ENCODE measurements at places on chromosomes 3 and 15.

DNA sequence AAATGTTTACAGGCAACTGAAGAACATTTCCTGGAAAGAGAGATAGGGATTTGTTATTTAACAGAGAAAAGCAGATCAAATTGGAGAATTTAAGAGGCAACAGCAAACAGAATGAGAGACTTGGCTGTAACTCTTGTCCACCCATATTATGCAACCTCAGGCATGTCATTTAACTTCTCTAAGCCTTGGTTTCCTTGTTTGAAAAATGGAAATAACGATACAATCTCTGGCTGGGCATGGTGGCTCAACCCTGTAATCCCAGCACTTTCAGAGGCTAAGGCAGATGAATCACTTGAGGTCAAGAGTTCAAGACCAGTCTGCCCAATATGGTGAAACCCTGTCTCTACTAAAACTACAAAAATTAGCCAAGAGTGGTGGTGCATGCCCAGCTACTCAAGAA, 23.7 kb downstream of the ARRDC4 start:
- DNase-seq = no peak

- no peak for DNase-seq
Measured at GRCh38 chr3:183085634-183086390, 13.5 kb downstream of the MCCC1 start.

GRCh38 chr15:74788683-74789151, 6.8 kb downstream of the CSK start:
- DNase-seq = no peak

- DNase-seq = no peak
Measured at GRCh38 chr3:4533489-4534443, 40.6 kb downstream of the ITPR1 start.

DNA sequence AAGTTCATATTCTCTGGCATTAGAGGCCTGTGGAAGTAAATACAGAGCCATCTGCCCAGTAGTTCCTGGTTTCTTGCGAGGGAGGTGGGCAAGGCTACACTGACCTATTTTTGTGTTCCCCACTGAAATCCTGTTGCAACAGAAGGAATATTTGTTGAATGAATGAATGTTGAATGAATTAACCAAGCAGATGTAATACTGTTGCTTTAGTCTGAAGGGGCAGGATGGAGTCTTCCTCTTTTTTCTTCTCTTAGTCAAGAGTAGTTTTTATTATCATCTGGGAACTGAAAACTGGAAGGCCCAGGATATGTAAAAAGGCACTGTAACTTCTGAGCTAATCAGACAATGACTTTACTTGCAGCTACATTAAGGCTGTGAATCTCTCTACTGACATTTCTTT, 17.1 kb downstream of the BLOC1S6 start:
- DNase-seq = no peak

DNA sequence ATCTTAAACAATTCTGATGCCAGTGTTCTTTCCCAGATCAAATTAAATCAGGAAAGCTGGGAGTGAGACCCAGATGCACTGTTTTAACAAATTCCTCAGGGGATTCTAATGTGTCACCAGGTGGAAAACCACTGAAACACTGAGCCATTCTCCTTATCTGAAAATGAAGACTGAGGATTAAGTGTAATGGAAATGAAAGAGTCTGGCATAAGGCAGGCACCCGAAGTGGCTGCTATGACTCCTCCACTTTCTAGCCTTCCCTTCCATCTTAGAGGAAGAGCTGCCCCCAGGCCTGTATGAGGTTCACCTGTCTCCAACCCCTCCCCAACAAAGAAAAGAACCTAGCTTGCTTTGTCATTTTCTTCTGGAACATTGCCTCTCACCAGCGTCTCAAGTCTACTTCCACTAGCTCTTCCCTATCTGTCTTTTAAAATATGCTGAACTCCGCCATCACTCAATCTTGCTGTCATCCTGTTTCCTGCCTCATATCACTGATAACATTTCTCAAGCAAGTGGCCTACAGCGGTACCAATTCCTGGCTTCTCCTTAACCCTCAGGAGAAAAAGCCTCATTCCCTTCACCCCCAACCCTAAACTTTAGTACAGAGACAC, 13.7 kb upstream of the ABHD2 start:
- no peak for DNase-seq

DNA sequence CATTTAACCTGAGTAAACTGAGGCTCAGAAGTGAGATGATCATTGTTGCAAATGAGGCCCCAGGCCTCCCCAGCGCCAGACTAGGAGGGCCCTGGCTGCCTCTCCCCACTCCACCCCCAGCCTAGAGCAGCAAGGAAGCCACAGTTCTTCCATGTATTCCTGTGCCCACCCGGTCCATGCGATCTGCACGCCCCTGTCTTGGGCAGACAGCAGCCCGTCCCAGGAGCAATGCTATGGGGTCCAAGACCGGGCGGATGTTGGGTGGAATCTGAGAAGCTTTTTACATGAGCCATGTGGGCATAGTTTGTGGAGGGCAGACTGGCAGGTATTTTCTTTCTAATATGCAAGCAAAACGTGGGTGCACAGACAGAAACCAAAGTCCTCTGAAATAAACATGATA, 15.1 kb downstream of the SH2D7 start:
- DNase-seq = no peak

All from type B pancreatic cell (in vitro differentiated cells).